Iris pigment epithelial cell (primary cell): ENCODE measurements at places on chromosomes 12 and 14.

- no peak for DNase-seq
Observed at GRCh38 chr14:51663783-51664326, 12.1 kb downstream of the FRMD6 start.

DNA sequence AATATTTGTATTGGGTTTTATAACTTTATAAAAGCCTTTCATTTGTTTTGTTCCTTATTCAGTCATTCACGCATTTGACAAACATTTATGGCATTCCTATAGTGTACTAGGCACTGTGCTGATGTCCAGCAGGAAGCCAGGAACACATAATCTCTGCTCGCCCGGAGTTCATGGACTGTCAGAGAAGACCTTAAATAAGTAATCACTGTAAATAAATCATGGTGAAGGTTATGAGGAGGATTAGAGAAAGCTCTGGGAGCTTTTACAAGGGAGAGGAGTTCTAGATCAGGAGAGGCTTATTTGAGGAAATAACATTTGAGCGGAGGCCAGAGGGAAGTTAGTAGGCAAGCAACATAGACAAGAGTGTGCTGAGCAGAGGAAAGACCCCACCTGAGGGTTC lies 1.4 kb upstream of the RDH11 start:
- DNase-seq = no peak

DNA sequence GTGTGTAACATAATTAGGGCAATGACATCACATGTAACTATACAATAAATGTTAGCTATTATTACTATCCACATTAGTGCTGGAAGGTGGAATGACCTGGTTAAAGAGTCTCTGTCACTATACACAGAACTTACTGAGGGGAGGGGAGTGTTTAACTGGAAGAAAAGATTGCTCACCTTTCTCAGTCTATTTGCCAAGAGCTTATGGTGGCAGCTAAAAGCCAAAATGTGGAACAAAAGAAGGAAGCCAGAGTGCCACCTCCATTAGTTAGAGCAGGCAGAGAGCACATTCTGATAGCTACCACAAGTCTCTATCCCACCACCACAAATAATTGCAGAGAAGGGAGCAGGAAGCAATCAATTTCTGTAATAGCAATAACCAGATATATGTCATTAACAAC lies 124.4 kb downstream of the MED13L start:
- no peak for DNase-seq

- no peak for DNase-seq
Observed at GRCh38 chr14:82562881-82563280, 1029.2 kb upstream of the SEL1L start.

DNA sequence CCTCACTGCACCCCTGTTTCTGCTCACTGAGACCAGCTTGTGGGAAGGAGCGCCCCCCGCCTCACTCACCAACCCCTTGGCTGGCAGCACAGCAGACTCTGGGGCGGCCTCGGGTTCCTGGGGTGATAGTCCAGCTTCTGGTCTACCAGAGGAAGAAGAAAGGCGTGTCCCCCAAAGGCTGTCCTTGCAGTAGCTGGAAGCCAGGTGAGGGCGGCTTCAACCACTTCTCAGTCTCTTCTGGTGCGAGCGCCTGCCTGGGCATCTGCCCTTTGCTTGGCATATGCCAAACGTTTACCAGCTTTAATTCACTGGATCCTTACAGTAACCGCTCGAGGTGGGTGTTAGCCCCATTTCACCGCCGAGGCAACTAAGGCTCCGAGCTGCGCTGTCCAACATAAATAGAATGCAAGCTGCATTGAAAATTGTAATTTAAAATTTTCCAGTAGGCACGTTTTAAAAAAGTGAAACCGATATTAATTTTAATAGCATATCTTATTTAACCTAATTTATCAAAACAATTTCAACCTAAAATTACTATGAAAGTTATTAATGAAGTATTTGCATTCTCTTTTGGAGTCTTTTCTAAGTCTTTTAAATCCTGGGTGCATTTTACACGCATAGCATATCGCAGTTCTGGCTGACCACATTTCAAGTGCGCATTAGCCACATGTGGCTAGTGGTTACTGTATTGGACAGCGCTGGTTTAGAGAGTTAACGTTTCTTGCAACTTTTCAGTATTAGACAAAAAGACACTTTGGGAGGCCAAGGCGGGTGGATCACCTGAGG lies 872 bp downstream of the FAM177A1 start:
- peak; percentile 56 for DNase-seq

- DNase-seq = no peak
Observed at GRCh38 chr14:69620981-69621380, 9.6 kb downstream of the SUSD6 start.

- peak; percentile 39 for DNase-seq
Observed at GRCh38 chr12:95848575-95849388, 10.0 kb upstream of the SNRPF start.

DNA sequence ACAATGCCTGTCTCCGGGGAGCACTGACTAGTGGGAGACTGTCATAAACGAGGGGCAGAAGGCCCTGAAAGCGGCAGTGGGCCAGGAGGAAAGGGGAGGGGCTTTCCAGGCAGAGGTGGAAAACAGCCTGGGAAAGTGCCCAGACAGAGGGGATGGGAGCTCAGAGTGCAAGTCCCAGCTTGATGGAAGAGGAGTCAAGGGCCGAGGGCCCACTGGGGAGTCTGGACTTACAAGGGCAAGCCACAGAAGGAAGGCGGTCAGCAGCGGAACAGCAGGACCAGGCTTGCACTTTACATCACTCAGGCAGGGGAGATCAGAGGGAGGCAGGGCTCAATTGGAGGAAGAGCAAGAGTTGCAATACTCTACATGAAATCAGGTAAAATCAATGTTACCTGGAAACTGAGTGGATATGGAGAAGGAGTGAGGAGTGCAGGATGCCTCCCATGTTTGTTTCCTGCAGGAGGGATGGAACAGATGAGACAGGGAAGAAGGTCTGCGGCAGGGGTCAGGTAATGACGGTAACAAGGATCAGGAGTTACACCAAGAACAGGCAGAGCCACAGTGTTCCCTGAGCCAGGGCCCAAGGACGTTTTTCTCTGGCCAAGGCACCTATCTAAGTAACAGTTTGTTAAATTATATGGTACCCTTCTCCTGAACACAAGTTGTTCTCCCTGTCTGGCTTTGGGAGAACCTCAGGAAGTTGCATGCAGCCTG lies 23.8 kb downstream of the PXN start:
- DNase-seq = no peak

DNA sequence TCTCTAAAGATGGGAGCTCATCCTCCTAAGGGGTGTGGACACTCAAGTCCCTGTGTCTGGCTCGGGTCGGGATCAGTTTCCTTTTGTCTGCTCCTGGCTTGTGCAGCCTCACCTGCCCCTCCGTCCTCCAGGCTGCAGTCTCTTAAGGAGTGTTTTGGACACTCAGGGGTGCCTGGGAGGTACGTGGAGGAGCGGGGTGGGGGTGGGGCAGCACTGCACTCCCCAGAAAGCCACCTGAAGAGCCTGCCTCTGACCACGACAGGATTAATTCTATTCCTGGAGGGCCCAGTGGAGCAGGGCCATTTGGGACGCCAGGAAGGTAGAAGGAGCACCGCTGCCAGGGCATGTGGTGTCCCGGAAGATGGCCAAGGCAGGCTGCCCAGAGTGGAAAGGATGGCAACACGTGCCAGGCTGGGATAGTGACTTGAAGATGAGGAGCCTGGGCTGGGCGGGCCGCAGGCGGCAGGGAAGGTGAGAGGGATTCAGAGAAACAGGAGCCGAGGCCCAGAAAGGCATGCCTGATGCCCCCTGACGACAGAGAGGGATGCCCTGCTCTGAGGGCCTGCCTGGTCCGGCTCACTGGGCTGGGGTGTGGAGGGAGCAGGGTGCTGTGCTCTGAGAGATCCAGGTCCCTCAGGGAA lies 14.8 kb upstream of the LRTM2 start:
- DNase-seq = no peak

DNA sequence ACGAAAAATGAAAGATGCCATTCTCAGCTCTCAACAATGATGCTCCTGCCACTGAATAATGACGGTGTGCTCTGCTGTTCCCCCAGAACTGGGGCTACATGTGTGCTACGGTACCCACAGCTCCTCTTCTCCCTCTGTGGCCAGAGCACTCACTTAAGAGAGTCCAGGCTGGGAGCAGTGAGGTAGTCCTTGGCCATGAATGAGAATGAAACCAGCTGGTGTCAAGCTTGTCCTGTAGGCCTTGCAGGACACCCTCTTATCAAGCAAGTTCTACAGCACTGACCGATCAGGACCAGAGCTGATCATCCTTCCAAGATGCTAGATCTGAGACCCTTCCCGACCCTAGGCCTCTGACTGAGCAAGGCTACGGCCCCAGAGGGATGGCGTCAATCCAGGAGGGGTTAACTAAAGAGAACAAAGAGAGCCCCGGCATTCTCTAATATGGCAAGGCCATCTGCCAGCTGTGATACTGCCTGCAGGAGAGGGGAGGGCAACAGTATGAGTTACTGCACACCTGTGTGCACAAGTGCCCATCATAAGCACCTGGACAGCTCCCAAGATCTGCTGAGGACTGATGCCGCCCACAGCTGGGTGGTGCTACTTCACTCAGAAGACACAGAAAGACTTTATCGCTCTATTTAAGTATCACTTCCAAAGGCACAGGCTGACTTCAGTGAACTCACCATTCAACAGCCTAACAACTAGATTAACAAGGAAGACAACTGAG lies 30.5 kb downstream of the APPL2 start:
- no peak for DNase-seq

DNA sequence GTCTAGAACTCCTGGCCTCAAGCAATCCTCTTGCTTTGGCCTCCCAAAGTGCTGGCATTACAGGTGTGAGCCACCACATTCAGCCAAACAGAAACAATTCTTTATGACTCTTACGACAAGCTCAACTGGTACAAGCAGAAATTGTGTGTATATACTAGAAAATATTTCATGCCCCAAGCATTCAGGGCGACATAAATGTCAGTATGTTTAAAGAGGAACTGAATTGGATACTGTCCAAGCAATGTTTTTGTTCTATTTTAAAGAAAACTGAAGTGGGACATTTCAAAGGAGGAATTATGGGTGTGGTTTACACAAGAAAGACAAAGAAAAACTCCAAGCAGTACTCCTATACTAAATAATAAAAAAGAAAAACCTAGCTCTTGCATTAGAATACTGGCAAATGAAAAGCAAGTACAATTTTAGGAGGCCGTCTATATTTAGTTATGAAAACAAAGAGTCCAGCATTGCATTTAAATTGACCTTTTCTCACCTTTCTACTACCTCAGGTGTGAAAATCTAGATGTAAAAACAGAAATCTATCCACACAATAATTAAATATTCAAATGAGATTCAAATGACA lies 48.9 kb downstream of the PPP1R12A start:
- peak; percentile 36 for DNase-seq

DNA sequence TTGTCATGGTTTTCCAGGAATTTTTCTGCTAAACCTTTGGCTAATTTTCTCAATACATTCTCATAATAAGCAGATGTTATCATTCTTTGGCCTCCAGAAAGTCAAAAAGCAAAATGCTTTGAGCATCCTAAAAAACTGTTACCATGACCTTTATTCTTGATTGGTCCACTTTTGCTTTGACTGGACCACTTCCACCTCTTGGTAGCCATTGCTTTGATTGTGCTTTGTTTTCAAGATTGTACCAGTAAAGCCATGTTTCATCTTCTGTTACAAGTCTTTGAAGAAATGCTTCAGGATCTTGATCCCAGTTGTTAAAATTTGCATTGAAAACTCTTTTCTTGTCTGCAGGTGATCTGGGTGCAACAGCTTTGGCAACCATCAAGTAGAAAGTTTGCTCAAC lies 180.1 kb downstream of the DUSP6 start:
- no peak for DNase-seq

- peak; percentile 26 for DNase-seq
Observed at GRCh38 chr12:78392918-78393317, 471.7 kb upstream of the SYT1 start.

GRCh38 chr12:63317286-63317846 lies 166.4 kb upstream of the AVPR1A start:
- no peak for DNase-seq

DNA sequence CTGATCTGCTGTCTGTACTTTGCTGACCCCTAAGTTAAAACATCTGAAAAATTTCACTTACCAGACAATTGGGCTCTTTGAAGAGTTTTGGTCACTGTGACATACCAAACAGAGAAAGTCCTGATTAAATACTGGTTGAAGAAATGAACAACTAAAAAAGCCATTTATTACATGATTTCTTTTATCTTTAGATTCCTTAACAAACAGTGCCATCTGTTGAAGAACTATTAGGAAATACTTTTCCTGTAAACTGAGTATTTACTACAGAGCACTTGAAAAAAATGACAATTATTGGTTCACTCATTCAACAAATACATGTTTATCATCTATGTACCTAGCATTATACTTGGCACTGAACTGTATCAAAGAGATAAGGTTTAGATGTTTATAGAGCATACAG lies 6.5 kb upstream of the WASHC4 start:
- DNase-seq = peak; percentile 37

DNA sequence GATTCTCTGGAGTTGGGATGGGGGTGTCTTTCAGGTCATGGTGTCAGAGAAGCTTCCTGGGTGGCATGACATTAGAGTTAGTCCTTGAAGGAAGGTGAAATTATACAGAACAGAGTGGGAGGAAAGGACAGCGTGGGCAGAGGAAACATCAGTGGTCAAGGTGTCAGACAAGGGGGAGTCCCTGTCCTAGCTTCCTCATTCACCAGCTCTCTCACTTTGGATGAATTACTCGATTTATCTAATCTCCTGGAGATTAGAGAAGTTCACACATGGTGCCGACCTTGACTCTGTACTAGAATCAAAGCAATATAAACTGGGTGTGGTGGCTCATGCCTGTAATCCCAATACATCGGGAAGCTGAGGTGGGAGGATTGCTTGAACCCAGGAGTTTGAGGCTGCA lies 492.9 kb downstream of the VRK1 start:
- DNase-seq = no peak
